ENCODE measurements at places on chromosomes 3 and 15.

- DNase-seq = no peak
Observed at GRCh38 chr15:69156736-69157381, 3.6 kb upstream of the GLCE start.

GRCh38 chr3:191399918-191400317 is 61.0 kb upstream of the PYDC2 start:
- no peak for DNase-seq

GRCh38 chr15:60458721-60459120 is 20.2 kb downstream of the ICE2 start:
- DNase-seq = no peak

- DNase-seq = no peak
Observed at GRCh38 chr3:126268866-126269265, 88.3 kb downstream of the KLF15 start.

Measured in T-cell (primary cell).